Hypothalamus (tissue), 51 donors: ENCODE measurements at places on chromosomes 11 and 22.

DNA sequence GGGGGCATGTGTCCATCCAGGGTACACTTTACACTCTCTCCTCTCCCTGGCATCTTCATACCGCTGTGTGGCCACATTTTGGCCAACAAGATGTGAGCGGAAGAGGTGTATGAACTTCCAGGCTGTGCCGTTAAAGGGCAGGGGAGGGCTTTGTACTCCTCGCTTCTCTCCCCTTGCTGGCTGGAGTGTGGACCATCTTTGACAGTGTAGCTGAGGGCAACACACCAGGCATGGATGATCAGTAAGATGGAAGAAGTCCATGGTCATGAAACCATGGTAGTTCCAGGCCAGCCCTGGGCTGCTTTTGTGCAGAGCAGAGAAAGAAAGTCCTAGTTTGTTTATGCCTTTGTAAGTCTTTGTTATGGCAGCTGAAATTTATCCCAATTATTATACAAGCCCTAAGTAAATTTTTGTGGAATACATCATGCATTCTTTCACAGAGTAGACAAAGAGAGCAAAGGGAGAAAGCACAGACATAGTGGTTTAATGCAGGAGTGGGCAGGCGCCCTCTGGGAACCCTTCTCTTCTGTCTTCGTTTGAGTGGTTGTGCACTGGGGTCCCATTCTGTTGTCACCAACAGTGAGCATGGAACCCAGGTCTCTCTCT lies 70.4 kb downstream of the FBXO7 start:
- no peak for DNase-seq

GRCh38 chr11:72239849-72240460 lies 4.0 kb downstream of the PHOX2A start:
- DNase-seq = no peak

- DNase-seq = no peak
Observed at GRCh38 chr11:3959903-3960265, 104.4 kb downstream of the STIM1 start.

GRCh38 chr11:125345421-125346178 lies 150.5 kb downstream of the FEZ1 start:
- peak; percentile 34 for DNase-seq
